ENCODE measurements at places on chromosomes 6 and 20. TPM values are rescaled to one million over a fixed set of nuclear protein-coding genes. Genes with fewer than 3 reads are reported as not detected.

TCP11 gene
- total RNA-seq, result 1.7 TPM

TRIM15 gene
- not detected for total RNA-seq

DNA sequence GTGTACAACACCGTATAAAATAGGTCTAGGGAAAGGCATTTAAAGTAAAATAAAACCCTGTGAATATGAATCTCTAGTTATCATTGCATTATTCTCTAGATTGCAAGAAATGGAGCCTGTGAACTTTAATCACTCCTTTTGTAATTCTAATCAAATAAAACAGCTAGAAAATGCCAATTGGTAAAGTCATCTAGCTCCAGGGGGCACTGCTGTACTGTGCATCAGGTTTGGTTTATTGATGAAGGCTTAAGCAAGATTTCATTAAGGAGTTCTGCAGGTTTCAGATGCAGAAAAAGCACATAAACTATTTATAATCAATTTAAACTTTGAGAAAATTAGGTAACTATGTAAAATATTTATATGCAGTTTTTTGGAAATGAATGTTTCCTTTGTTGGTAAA, 645.0 kb downstream of the PHF3 start:
- DNase-seq, result peak; percentile 71

MLN gene
- total RNA-seq, result not detected

DNA sequence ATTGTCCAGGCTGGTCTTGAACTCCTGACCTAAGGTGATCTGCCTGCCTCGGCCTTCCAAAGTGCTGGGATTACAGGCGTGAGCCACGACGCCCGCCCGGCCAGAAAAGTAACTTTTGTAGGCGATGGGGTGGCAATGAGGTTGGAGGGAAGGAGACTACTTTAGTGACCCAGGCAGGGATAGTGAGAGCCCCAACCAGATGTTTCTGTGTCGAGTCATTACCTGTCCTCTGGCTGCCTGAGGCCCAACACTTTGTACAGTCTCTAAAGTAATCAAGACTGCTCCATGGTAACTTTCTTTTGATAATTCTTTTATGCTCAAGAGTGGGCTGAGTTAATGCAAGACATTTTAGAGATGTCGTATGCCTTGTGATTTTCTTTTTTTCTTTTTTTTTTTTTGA, 6.8 kb downstream of the SASH1 start:
- peak; percentile 24 for DNase-seq

TAP2 gene
- 90.5 TPM for total RNA-seq

DNA sequence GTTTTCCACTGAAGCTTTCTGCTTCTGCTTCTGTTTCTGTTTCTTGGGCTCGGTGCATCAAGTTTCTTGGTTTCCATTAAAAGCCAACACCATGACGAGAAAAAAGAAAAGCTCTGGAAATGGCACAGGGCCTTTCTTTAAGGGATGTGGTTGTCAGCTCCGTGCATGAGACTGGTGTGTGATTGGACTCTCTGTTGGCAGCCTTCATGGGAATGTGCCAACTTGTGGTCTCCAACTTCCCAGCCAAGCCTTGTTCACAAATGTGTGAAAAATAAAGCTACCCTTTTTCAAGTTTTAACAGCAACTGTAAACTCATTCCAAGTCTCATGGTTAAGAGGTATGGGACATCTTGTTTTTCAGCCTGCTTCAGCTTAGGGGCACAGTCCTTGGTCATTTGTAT, 68.7 kb upstream of the CST7 start:
- DNase-seq, result no peak

DPPA5 gene
- not detected for total RNA-seq

CST4 gene
- 0.98 TPM for total RNA-seq

SMIM8 gene
- total RNA-seq, result 3.4 TPM

DNA sequence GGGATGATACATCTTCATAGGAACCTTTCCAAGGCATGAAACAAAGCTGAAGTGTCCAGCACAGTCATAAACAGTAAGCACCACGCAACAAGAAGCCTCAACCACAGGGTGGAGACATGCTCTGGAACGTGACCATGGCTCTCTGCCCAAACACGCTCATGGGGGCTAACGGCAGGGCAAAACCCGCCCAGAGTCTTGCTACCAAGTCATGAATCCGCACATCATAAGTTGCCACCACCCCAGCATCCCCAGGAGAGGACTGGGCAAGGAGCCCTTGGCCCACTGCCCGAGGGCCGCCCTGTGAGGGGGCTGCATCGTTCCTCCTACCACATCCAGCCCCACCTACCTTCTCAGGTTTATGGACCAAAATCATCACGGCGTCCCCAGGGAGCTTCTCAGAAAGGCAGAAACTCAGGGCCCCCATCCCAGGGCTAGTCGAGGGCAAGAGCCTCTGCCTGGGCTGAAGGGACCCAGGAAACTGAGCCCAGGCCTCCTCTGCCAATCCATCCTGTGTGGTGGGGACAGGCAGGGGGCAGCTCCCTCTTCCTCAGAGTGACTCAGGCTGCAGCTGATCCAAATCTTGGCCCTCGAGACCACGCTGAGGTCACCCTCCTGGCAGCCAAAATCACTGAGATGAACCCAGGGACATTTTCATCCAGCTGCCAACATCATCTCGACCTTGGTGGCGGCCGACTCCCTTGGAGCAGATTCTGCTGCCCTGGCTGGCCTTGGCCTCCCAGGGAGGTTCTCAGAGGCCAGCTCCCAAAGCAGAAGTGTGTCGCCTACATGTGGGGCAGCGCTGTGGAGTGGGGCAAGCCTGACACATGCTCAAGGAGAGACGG, 42.6 kb downstream of the BMP7 start:
- DNase-seq, result peak; percentile 49

GRCh38 chr6:113102761-113103160, 754.4 kb upstream of the MARCKS start:
- peak; percentile 25 for DNase-seq

- no peak for DNase-seq
These were observed 12.7 kb downstream of the COL9A3 start for GRCh38 chr20:62829231-62830230.

DNA sequence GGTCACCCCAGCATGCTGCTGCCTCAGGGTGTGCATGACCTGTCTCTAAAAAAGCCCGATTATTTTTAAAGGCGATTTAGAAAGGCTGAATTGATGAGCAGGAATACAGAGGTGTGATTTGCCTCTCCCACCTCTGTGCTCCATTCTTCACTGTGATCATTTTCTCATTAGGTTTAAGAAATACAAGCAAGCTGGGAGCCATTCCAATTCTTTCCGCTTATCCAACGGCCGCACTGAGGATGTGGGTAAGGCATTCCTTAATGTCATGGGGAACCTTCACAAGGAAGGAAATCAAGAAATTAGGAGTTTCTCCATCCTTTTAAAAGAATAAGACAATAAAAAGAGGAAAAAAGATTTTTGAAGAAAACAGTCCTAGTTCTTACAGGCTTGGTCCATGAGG, 55.6 kb upstream of the GNRH2 start:
- DNase-seq, result no peak

ULBP2 gene
- total RNA-seq, result 5.8 TPM

EZR gene
- total RNA-seq, result 182 TPM

GRCh38 chr6:39913391-39913916, 20.8 kb downstream of the MOCS1 start:
- DNase-seq, result no peak

DEF6 gene
- 37.3 TPM for total RNA-seq

- no peak for DNase-seq
These were observed 90.6 kb downstream of the MRPL14 start for GRCh38 chr6:44036699-44037101.

GRCh38 chr6:168925671-168926070, 328.0 kb downstream of the THBS2 start:
- no peak for DNase-seq

DNA sequence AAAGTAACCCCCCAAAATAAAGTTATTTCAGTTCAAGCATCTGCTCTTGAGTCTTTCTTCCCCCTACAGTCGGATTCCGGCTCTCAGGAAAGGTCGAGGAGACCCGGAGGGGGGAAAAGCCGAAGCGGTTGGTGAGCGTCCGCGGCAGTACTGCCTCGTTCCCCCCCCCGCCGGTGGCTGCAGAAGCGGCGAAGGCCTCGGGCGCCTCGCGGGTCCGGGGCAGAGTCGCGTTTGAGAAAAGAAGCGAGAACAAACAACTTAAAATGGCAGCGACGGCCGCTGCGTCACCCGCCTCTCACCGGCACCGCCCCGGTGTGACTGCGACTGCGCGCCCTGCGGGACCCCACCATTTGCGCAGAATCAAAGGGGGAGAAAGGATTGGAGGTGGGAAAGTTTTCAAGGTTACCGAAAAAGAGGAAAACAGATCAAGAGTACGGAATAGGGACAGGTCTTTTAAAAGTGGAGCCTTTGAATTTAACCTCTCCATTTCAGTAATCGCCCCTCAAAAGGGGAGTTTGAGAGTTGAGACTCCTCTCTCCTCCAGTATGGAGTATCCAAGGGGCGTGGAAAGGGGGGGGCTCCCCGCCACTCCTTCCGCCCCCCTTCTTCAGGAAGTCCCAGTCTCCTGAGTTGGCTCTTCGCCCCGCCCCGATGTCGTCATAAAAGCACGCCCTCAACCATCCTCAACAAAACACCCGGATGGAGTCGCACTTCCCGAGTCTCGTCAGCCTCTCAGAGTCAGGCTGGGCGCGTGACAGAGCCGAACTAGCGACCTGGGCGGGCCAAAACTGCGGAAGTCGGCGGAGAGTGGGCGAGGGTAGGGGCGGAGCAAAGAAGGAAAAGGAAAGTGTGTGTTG, 1.9 kb upstream of the C6orf62 start:
- DNase-seq, result peak; percentile 99

DNA sequence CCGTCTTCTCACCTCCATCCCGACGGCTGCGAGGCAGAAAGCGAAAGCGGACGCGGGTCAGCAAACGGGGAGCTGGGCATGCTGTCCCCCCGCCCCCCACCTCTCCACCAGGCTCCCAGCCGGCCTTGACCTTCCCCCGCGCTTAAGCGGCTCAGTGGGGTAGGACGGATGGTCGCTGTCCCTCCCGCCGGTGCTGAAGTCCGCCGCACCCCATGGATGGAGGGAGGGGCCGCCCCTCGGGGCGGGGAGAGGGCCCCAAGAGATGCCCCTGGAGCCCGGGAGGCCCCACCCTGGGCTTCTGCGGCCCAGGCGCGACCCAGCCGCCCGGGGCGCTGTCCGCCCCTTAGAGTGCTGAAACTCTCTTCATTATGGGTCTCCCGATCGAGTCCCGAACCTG, at the start of gene KCNB1:
Gene KCNB1 (minus strand): TSS at position 48 of the 397 bp plus-strand sequence. CDS start 188 bp downstream, outside the sequence.
- peak; percentile 52 for DNase-seq

Measured in PC-3 (cell line).